ENCODE measurements at places on chromosomes 7 and 10. TPM values are rescaled to one million over a fixed set of nuclear protein-coding genes. Genes with fewer than 3 reads are reported as not detected.

Gene TUBB8
- total RNA-seq, result not detected

Gene COBL
- 4.7 TPM for total RNA-seq

Gene AHR
- 7.8 TPM for total RNA-seq

Gene SPDYE16
- not detected for total RNA-seq

Gene MRC1
- not detected for total RNA-seq

Gene CACNB2
- total RNA-seq, result not detected

All from A549 treated with RU486 at 1 μM for 4 hours (cell line).